ENCODE measurements at places on chromosomes 4 and X.

- no peak for DNase-seq
Measured at GRCh38 chr4:81786766-81787165, 315.1 kb upstream of the RASGEF1B start.

DNA sequence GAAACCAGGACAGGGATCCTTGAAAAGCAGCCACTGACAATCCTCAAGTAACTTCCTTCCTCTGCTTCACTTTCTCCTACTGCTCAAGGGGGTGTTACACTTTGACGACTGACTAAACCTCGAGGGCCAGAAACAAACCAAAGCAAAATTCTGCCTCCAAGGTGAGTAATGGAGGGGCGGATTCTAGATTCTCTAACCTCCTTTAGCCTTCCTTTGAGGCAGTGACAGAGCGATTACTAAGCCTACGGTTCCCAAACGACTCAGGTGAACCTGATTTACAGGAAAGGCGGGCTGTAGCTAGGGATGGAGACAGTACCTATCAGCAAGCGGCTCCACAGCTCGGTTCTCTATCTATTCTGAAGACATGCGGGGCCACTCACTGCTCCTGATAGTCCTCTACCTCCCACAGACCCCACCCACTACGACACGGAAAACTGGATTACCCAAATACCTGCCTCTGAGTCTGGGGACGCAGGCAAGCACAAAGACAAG is 487 bp downstream of the TBCK start:
- DNase-seq: peak; percentile 27

DNA sequence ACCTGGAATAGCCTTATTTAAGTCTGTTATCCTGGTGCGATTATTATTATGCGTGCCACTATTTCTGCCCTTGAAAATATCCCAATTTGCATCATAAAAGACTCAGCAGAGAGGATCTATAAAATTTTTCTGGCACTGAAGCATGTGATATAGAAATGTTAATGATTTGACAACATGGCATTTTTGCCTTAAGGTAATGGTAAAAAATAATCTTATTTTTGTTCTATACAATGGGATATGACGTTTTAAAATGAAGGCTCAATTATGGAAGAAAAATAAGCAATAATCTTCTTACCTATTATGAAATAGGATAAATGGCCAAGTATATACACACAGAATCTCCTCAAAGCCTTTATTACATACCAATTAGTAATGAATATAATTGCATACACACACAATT is 113.5 kb downstream of the PDGFC start:
- DNase-seq: no peak

DNA sequence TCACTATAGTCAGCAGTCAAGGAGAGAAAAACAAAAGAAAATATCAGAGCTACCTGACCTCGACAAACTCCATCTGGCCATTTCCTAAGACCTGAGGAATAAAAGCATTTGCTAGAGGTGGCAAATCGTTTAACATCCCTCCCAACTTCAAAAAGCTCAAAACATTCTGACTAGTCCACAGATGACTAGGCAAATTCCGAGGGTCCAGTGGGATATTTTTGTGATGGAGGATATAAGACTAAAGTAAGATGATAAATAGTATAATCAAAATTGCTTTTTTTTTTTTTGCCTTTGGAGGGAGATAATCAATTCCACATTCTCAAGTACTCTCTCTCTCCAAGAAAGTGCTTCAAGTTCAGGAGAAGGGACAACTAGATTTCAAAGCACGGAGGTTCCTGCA is 119.1 kb upstream of the ETNPPL start:
- DNase-seq: no peak

DNA sequence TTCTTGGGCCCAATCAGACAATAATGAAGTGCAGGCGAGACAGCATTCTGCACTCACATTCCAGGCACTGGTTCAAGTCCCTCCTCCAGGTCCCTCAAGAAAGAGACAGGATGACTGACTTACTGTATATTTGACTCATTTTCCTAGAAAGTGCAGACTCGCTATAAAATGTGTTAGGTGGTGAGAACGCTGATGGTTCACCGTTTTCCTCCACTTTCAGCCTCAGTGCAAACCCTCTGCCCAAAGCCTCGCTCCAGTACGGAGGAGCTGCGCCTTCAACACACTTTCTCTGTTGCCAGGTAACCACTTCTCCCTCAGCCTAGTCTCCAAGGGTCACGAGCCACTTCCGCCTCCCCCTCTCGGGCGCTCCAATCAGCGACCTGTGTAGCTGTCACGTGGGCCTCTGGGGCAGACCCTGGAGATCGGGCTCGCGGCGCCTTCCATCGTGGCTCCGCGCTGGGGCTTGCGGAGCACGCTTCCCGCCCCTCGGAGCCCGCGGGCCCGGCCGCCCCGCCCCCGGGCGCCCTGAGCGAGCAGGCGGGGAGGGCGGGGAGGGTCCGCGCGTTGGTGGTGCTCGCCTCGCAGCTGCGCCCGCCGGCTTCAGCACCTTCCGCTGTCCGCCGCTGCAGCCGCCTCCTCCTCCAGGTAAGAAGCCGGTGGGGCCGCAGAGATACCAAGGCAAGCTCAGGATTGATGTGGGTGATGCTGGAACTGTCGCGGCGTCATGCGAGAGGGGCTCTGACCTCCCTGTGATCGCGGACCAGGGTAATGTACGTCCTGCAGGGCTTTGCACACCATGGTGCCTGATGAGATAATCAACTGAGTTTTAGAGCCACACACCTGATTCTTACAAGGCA is at the start of gene WDR17:
TSS of gene WDR17 (plus strand) at position 407 of the 857 bp plus-strand sequence. CDS start 45,740 bp downstream, outside the sequence.
- peak; percentile 31 for DNase-seq

GRCh38 chrX:3320471-3321046 is 25.9 kb downstream of the MXRA5 start:
- no peak for DNase-seq

- DNase-seq: no peak
Measured at GRCh38 chrX:50483283-50483682, 12.7 kb upstream of the DGKK start.

- DNase-seq: peak; percentile 86
Measured at GRCh38 chr4:112230879-112231778, 458 bp upstream of the AP1AR start.

GRCh38 chr4:153322791-153323190 is 21.7 kb upstream of the MND1 start:
- DNase-seq: no peak

DNA sequence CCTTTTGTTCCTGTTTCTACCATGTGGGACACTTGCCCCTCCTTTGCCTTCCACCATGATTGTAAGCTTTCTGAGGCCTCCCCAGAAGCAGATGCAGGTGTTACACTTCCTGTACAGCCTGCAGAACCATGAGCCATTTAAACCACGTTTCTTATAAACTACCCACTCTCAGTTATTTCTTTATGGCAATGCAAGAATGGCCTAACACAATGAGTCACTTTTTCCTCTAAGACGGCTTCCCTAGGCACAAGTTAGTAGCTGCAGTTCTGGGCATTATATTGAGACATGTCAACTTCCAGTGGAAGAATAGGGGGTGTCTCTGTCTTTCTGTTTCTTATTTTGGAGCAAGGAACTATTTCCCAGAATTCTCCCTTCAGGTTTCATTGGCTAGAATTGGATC is 32.9 kb upstream of the DIPK2B start:
- DNase-seq: no peak

GRCh38 chr4:14844061-14844460 is 158.2 kb upstream of the CPEB2 start:
- DNase-seq: no peak

DNA sequence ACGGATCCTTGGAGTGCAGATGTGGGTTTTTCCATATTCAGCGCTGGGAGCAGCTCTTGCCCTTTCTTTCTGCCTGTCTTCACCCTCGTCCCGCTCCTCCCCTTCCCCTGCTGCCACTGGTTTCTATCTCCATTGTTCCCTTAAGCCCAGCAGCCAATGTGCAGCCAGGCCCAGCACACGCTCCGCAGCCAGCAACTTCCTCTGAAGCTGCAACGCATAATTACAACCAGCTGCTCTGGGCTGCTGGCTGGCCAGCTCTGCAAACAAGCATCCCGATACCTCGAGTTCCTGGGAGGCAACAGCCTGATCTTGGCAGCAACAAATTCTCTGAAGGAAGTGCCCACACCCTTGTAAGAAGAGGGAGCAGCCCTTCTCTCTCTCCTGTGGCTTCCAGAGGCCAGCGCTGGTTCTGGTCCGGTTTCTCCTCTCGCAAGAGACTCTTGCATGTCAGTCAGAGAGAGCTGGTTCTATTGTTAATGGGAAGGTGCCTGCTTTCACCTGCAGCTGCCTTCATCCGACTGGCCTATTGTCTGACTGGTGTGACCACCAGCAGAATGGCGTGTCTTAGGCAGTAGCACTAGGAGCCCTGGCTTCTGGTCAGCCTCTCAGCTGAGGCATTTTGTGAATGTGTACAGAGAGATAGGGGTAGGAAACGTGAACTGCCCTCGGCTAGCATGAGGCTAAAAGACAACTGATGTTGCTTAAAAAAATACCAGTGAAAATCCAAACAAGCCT is 83.8 kb upstream of the MAML3 start:
- no peak for DNase-seq

DNA sequence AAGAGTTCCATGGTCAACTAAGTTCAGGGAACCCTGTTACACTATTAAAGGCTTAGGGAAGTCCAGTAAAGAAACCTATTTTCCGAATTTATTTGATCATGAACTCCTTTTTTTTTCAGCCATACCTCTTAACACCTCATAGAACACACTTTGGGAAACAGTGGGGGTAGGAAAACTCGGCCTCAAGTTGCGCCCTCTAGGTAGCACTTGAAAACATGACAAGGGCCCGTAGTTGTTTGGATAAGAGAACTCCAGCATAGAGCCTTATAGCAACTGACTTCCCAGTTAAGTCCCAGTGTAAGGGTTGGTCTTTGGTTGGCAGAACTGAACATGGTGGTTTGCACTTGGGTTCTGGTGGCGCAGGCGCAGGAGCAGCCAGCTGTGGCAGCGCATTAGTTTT is 14.4 kb downstream of the OGT start:
- DNase-seq: no peak

DNA sequence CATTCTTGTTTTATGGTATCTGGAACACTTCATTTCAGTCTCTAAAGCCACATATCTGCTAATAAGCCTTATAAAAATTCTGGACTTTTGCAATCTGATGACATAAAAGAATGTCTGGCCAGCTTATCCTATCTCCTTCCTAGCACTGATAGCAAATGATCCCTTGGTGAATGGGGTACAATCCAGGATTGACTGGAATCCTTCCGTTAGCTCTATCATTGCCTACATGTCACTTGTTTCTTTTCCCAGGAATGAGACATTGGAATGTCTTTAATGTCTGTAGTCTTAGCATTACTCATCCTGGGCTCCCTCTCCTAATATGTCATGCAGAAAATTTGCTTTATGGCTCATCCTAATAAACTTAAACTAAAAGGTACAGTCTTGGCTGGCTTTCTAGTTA is 14.8 kb upstream of the PABPC4L start:
- no peak for DNase-seq

- no peak for DNase-seq
Measured at GRCh38 chr4:147802346-147802745, 70.5 kb downstream of the ARHGAP10 start.

DNA sequence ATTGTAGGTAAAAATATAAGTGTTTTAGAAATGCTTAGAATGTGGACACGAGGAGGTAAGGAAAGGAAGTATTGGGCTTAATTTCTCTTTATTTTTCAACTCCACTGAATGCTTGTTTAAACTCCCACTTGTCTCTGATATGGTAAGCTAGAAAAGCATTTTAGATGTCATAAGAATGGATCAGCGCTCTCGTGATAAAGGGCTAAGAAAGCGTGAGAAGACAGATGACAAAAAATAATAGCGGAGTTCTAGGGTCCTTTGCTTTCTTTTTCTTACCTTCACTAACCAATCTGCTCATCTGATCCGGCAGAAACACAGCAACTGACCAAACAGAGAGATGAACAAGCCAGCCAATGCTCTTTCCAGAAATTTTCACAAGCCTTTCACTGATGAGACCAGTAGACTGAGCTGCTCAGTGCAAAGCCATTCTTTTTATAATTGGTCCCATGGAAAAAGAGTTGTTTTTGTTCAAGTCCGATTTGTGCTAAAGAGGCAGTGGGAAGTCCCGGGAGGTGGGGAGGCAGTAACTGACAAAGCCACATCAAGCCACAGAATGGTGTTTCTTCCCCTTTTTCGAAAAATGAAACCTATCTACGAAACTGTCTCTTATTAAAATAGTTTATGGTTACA is at the start of gene TASL:
TSS of gene TASL (minus strand) at position 405 of the 630 bp plus-strand sequence. CDS start 17,411 bp downstream, outside the sequence.
- DNase-seq: no peak

- no peak for DNase-seq
Measured at GRCh38 chr4:90816754-90817153, 689.6 kb downstream of the CCSER1 start.

- DNase-seq: no peak
Measured at GRCh38 chr4:135050086-135050717, 848.6 kb upstream of the PABPC4L start.

- DNase-seq: no peak
Measured at GRCh38 chr4:83082777-83083176, 31.8 kb downstream of the PLAC8 start.

DNA sequence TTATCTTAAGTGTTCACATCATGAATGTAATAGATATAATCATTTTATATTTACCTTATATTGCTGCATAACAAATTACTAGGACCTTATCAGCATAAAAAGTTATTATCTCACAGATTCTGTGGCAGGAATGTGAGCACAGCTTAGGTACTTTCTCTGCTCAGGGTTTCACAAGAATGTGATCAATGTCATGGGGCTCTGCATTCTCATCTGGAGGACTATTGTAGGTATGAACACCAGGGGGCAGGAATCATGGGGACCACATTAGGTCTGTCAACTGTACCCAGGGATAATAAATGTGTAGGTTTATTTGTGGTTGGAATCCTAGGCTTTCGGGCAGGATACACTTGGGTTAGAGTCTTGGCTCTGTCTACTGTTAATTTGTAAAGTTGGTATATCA is 519.2 kb downstream of the ARAP2 start:
- DNase-seq: no peak

GRCh38 chr4:97912156-97912555 is 231.1 kb downstream of the STPG2 start:
- DNase-seq: no peak

DNA sequence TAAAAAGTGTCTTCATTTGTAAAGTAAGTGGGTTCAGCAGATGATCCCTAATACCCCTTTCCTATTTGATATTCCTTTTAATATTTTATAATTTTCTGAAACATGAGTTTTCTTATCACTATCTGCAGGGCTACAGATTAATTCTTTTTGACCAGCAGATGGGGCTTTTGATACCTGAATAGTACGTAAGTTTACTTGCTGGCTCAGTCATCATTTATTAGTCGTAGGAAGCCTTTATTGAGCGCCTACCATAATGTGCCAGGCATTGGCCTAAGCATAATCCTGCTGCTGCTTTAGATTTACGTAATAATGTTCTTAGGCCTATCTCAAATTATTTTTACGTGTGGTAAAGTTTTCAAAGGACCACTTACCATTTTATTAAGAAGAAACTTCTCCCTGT is 33.1 kb downstream of the OSTC start:
- no peak for DNase-seq

DNA sequence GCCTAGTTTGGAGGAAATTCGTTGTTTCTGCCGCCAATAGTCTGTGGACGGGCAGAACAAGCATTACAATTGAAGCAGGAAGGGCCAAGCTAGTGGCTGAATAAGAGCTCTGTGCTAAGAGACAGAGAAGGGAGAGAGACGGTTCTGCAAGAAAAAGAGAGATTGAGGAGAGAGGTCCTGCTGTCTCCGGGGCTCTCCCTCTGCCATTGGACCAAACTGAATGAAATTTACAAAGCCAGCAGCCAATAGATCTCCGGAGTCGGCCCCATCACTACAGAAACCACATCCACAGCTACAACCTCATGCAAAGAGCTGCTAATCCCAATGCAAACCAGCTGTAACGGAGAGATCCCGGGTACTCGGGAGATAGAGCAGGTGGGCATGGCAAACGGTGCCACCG is at the start of gene NLGN4X:
TSS of gene NLGN4X (minus strand) at position 148 of the 400 bp plus-strand sequence. CDS start 77,401 bp downstream, outside the sequence.
- DNase-seq: no peak

- DNase-seq: no peak
Measured at GRCh38 chr4:104641418-104641817, 146.7 kb upstream of the CXXC4 start.
